ENCODE measurements at places on chromosomes 5 and 9. TPM values are rescaled to one million over a fixed set of nuclear protein-coding genes. Genes with fewer than 3 reads are reported as not detected.

NEUROG1 gene
- total RNA-seq: not detected

SPARC gene
- total RNA-seq: 78.7 TPM

ADAMTS2 gene
- not detected for total RNA-seq

ISL1 gene
- total RNA-seq: 1.6 TPM

GABRB2 gene
- total RNA-seq: not detected

PCDHA1 gene
- total RNA-seq: under 0.01 TPM

CDH12 gene
- not detected for total RNA-seq

RUFY1 gene
- total RNA-seq: 26.0 TPM

C6 gene
- total RNA-seq: not detected
